ENCODE measurements at places on chromosomes 12 and 14.
A peak's percentile ranks its signal among the peaks of the same experiment; 100 is the strongest.

DNA sequence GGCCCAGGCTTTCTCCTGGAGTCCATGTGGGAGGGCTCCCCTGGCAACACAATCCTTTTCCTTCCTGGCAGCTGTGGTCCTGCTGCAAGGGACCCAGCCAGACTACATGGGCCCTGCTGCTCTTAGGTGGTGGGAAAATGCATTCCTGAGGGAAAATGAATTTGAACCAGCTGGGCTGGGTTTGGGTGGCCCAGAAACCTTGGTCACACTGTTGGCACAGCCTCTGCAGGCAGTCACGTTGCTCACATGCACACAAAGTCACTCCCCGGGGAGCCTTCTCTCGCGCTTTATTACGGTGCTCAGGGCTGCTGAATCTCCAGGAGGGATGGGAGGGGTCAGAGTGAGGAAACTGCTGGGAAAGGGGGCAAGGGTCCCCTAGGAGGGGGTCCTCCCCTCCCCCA is 17.2 kb downstream of the PLEKHG3 start:
- peak; percentile 22 for DNase-seq

DNA sequence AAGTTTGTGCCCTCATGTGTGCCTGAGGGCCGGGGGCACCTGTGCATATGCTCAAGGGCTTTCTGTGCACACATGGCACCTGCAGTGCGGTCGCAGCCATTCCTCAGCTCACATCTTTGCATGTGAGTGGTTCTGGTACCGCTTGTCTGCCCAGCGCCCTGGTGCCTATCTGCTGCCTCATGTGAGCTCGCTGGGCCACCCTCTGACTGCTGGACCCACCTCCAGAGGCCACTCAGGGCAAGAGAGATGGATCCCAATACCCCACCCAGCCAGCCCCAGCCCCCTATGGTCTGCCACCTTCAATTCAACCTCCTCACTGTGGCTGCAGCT is 5.4 kb upstream of the AMN start:
- no peak for DNase-seq

DNA sequence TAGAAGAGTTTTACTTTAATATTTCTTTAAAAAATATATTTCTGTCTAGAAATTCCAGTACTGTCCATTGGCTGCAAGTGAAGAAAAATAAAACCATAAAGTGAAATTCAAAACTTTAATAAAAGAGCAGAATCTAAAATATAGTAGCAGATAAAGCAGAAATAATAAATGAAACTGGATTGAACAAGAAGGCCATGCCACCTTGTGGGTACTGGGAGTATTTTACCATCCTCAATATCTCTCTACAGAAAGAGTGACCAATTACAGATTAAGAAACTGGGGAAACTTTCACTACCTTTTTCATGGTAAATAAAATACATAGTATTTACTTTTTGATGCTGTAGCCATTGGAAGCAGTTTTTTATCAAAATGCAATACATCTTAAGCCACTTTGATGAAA is 220.5 kb downstream of the BCAT1 start:
- no peak for DNase-seq

GRCh38 chr14:97213720-97214119 is 416.5 kb downstream of the VRK1 start:
- no peak for DNase-seq

- DNase-seq, result no peak
Measured at GRCh38 chr14:32453857-32454810, 125.0 kb downstream of the AKAP6 start.

GRCh38 chr12:106490264-106490663 is 92.5 kb upstream of the RFX4 start:
- DNase-seq, result no peak

- no peak for DNase-seq
Measured at GRCh38 chr14:64591809-64592208, 42.0 kb downstream of the PPP1R36 start.

GRCh38 chr12:80925237-80925636 is 12.5 kb downstream of the LIN7A start:
- DNase-seq, result no peak

DNA sequence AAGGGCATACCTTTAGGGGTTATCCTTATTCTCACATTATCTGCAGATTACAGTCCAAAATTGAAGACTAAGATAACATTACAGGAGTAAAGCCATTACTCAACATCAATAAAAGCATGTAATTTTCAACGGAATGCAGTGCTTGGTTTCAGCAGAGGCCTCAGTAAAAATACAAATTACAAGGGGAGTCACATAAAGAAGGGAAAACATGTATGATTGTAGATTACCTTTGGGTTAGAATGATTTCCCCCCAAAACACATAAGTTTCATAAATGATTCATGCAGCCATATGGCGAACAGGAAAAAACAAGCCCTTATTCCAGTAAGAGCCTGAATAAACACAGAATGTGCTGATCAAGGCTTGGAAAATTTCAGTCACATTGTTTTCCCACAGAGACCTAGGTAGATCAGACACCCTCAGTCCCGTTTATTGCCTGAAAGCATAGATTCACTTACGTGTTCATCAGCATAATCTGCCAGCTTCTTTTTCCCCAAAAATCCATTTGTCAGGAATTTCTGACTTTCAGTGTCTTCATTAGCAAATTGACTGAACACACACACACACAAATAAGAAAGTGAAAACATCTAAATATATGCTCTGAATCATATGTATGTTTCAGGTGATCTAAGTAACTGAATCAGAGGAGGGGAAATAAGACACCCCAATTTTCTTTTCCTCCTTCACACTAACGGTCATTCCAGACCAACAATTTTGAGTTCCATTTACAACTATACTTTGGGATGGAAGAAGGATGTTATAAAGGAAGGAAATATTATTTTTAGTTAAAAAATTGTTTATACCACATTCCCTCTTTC is 37.5 kb downstream of the SLC38A4 start:
- no peak for DNase-seq
